ENCODE measurements at places on chromosomes 4 and X. TPM values are rescaled to one million over a fixed set of nuclear protein-coding genes. Genes with fewer than 3 reads are reported as not detected.

The ADH1B gene
- 38.3 TPM for total RNA-seq

GRCh38 chr4:25938787-25939186 is 24.8 kb downstream of the SMIM20 start:
- no peaks in the 10 kb centered on the region for H3K4me1 ChIP-seq
- H3K36me3 ChIP-seq: no peaks in the 10 kb centered on the region
- H3K27ac ChIP-seq: no peak overlapping the region
- H3K4me3 ChIP-seq: no peak overlapping the region

The SLC26A1 gene
- total RNA-seq: 41.0 TPM

DNA sequence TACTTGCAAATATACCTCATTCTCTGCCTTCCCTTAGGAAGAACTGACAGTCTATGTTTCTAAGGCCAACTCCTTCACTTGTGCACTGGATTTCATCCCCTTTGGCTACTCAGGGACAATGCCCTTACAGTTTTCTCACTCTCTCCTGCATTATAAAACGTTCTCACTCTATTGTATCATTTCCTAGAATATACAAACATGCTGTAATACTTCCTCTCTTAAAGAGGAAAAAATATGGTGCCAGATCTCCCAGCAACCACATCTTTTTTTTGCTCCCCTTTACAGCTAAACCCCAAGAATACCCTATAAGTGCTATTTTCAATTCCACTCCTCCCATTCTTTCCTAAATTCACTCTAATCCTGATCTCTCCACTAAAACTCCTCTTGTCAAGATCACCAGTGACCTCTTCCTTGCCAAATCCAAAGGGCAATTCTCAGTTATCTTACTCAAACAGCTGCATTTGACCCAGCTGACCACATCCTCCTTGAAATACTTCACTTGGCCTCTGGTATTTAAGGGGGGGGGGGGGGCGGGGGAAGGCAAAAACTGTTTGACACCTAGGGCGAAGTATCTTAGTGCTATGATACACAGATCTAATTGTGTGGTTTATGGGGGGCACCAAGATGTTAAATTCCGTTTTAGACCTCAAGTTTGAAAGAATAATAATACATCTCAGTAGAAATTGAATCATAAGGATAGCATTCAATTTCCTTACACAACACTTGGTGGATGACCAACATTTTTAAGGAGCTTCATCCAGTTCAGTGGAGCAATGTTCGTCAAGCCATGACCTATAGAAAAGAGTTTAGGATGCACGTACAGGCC is 1.6 kb downstream of the RCHY1 start:
- peak overlapping the region; percentile 62 for H3K27ac ChIP-seq
- no peak for DNase-seq
- H3K36me3 ChIP-seq: peaks cover 6% of the 10 kb centered on the region
- H3K27me3 ChIP-seq: no peaks in the 10 kb centered on the region

Measured in liver (tissue), 10 donors.